Renal cortical epithelial cell (primary cell): ENCODE measurements at places on chromosomes 2 and 18. TPM values are rescaled to one million over a fixed set of nuclear protein-coding genes. Genes with fewer than 3 reads are reported as not detected.

GRCh38 chr2:145112467-145112866, 592.5 kb upstream of the ZEB2 start:
- no peak for DNase-seq

DNA sequence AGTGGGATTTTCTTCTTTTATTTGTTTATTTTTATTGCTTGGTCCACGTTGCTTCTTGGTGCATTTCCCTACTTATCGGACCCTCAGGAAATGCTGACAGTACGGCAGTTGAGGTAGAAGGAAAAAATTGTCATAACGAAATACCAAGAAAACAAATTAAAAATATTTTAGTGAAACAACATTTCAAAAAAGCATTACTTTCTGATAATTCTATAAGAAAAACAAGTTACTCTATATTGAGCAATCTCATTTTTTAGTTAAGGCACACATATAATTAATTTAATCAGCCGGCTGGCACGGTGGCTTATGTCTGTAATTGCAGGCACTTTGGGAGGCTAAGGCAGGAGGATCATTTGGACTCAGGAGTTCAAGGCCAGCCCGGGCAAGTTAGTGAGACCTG, 102.1 kb downstream of the SH3YL1 start:
- DNase-seq = no peak

DNA sequence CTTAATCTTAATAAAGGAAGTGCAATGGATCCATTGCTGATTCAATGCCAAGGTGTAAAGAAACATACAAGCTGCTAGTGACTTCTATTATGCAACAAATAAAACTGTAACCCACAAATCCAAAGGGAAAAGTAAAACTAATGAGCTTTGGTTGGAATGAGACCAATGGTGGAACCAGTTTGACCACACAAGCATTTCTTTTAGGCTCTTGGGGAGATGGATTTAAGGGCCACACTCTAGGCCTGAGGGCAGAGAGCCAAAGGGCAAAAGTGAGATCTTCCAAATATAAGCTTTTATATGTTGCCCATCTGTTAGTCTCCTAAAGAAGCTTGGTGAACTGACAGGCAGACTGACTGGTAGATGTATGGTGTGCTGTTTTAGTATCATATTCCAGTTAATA, 41.5 kb upstream of the MMADHC start:
- no peak for DNase-seq

RAB17 gene
- total RNA-seq = 9.9 and 11.9 TPM in 2 replicates

GRCh38 chr2:145323512-145323911, 803.6 kb upstream of the ZEB2 start:
- peak; percentile 68 for DNase-seq

GRCh38 chr2:197571627-197572271, 55.9 kb downstream of the MOB4 start:
- DNase-seq = peak; percentile 74

GRCh38 chr18:21085579-21086166, 25.9 kb downstream of the ROCK1 start:
- DNase-seq = no peak

DNA sequence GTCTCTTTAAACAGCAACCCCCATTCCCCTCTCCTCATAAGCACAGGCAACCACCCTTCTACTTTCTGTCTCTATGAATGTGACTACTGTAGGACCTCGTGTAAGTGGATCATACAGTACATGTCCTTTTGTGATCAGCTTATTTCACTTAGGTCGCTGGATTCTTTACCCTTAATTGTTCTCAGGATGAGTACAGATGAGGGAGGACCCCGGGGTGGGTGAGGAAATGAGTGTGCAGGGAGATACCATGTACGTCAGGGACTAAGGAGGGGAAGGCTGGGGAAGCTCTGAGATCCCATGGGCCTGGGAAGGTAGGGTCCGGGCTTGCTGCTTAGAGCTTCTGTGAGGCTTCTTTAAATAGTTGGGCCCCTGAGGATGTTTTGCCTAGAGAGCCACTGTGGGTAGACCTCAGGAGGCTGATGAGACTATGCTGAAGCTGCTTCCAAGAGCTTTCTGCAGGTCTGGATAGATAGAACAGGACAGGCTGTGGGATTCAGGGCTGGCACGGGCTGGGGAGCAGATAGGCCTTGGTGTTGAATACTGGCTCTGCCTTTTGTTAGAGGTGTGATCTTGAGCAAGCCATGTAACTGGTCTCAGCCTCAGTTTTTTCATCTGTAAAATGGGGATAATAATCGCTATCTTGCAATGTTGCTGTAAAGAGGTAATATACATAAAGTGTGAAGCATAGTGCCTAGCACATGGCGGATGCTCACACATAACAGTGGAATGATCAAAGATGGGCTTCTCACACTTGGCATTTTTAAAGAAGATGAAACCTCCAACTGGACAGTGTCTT, 155.3 kb downstream of the PRKCE start:
- no peak for DNase-seq

- DNase-seq = no peak
Measured at GRCh38 chr2:922185-922584, 28.5 kb upstream of the SNTG2 start.

DNA sequence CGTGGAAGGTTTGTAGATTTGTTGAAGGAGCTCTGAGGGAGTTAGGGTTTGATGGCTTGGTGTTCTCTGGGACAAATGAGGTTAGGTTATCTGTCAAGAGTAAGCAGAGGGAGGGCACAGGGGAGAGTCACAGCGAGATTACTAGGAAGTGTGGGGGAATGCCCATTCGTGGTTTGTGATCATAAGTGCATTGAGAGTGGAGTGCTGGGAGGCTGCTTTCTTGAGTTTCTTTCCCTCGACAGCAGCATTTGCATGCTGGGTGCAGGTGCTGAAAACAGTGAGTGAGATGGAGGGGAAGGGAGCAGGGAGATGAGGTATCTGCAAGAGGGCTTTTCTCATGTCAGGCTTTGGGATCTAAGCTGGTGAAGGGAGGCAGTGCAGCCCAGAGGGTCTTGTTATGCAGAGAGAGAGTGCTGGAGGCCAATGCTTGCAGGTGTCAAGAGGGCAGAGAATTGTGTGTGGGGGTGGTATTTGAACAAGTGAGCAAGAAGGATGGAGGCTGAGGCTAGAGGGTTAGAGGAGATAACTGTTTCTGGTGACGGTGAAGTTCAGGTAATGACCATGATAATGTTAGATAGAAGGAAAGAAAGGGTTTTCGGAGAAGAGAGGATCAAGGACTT, 8.8 kb downstream of the RALB start:
- no peak for DNase-seq
